ENCODE measurements at places on chromosomes 4 and X. TPM values are rescaled to one million over a fixed set of nuclear protein-coding genes. Genes with fewer than 3 reads are reported as not detected.

DNA sequence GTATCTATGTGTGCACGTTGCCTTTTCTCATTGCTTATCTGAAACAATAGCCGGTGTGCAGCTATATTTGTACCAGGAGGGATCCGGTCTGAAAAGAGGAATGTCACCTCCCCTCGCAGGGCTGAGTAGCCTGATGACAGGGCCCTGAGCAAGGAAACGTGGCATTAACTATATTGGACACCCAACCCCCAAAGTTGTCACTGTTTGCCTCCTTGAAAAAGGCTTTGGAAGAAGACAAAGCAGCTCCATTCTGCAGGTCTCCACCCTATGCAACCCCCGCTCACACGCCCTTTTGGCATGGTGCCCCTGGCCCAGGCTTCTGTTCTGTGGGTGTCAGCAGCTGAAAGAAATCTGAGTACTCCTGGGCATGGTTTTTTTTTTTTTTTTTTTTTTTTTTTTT, 8.2 kb downstream of the PRRG3 start:
- DNase-seq = no peak

Gene GPRASP2
- total RNA-seq = 6.6 TPM

- peak; percentile 3 for DNase-seq
Observed at GRCh38 chr4:161856711-161857326, 307.0 kb downstream of the FSTL5 start.

- no peak for DNase-seq
Observed at GRCh38 chr4:38466401-38466800, 197.6 kb upstream of the KLF3 start.

Gene ZIC3
- total RNA-seq = not detected

GRCh38 chrX:111086591-111087006, 9.4 kb upstream of the PAK3 start:
- no peak for DNase-seq

Gene STAP1
- not detected for total RNA-seq
